ENCODE measurements at places on chromosomes 7 and 10.

GRCh38 chr7:138238734-138239659, 162.7 kb downstream of the AKR1D1 start:
- peak; percentile 51 for DNase-seq

DNA sequence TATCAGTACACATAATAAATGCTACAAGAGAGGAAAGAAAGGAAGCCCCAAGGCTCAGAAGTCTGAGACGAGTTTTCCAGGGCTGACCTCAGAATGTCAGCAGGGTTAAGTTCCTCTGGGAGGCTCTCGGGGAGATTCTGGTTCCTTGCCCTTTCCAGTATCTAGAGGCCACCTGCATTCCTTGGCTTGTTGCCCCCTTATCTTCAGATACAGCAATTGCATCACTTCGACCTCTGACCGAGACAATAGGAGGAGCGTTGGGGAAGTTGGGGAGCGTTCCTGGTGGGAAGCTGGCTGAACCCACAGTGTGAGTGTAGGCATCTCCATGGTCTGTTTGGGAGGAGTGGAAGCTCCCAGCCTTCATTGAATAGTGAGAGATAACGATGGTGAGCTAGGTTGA, 72.0 kb upstream of the MTPN start:
- no peak for DNase-seq

DNA sequence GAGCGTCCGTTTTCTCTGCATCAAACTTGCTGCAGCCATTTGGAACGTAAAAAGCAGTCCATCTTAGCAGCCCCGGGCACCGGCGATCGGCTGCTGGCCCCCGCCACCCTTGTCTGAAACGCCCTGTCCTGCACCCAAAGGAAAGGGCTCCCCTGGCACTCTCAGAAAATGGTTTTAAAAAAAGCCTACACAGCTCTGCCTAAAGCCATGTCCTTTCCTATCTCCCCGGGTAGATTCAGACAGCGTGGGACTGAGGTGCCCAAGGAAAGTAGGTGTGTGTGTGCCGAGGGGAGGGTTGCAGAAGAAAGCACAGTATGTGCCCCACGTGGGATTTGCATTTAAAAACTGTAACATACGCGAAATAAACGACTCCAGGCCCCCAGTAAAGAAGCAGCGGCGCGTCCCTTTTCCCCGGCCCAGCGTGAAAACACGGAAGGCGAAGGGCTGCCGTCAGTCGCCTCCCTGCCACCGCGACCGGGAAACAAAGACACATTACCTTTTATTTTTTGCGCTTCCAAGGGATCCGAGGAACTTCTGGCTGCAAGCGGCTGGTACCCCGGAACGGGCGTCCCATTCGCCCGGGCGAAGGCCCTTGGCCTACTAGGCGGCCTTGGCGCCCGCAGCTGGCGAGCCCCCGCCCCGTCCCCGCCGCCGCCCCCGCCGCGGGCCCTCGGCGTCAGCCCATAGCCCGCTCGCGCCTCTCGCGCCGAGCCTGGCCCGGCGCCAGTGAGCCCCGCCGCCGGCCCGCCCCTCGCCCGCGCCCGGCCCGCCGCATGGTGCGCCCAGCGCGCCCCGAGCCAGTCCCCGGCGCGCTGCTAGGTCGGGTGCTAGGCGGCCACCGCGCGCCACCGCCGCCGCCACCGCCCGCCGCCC, 304.6 kb downstream of the PRPF18 start:
- DNase-seq, result no peak

DNA sequence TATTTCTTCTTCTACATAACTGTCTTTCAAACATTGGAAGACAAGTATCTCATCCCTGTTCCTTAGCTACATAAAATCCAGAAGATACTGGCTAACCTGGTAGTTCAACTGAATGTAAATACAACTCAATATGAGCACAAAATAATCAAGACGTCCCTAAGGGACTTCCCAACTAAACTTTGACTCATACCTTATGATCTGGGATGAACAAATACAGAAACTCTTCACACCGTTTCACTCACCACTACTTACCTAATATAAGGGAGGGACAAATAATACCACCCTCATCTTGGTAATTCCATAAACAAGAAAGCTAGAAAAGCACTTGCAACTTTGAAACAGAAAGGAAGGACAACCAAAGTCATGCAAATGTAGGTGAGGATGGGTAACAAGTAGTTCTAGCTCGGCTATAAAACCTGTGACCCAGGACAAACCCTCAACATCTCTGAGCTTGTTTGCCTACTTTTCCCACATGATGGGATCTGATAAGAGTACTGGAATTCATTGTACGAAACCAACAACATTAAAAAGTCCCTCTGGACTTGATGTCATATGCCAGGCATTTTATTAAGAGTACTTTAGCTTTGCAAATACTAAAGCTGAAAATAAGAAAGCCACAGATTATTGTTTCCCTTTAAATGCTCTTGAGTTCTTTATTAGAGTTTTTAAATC, 121.9 kb downstream of the STRA8 start:
- no peak for DNase-seq

- no peak for DNase-seq
These were observed 114.7 kb upstream of the ADCY1 start for GRCh38 chr7:45459476-45459875.

GRCh38 chr7:116445447-116446211, 53.9 kb upstream of the CAV2 start:
- no peak for DNase-seq

DNA sequence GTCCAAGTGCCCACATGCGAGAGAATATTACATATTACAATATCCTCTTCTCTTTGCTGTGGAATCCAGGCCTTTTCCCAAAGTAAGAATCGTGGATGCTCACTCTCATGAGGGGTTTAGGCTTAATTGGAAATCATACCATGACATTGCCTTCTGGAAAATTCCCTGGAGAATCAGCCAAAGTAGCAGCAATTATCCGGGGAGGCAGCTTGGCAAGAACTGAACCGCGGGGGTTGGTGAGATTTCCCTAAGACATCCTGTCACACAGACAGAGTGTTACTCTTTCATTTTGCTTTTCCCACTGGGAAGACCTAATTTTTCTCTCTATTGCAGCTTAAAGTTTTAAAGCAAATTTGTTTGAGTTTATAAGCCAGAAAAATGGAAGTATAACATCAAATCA, 463.6 kb upstream of the DPP6 start:
- no peak for DNase-seq

DNA sequence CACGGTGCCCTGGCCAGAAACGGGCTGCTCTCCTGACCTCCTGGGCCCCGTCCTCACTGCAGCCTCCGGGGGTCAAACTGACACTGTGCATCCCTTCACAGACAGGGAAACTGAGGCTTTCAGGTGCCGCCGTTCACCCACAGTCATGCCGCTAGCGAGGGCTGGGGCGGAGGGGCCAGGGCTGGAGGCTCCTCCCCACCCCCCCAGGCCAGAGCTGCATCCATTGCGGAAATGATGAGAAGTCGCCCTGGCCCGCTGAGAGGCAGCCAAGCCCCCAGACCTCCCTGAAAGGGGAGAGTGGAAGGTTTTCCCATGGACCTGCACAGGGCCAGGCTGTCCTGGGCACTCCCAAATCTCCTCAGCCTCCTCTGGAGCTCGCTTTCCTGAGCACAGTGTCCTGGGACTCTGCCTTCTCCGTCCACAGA, 16.5 kb upstream of the INPP5A start:
- DNase-seq, result no peak

DNA sequence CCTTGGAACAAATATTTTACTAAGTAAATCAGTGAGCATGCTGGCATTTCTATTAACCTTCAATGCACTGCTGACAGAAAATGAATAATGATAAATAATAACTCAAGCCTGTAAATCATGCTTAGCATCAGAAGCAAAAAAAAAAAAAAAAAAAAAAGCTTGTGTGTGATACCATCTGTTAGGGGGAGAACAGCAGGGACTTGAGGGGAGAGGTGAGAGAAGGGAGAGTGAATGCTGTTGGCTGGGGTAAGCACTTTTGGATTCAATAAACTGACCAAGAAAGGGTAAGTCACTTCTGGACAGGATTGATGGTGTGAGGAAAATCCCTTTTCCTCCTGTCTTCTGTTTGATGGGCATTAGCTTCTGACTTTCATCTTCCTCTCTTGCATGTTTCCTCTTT, 996.4 kb downstream of the KCNMA1 start:
- DNase-seq, result no peak

- no peak for DNase-seq
These were observed 36.7 kb downstream of the BTBD16 start for GRCh38 chr10:122307669-122308416.

DNA sequence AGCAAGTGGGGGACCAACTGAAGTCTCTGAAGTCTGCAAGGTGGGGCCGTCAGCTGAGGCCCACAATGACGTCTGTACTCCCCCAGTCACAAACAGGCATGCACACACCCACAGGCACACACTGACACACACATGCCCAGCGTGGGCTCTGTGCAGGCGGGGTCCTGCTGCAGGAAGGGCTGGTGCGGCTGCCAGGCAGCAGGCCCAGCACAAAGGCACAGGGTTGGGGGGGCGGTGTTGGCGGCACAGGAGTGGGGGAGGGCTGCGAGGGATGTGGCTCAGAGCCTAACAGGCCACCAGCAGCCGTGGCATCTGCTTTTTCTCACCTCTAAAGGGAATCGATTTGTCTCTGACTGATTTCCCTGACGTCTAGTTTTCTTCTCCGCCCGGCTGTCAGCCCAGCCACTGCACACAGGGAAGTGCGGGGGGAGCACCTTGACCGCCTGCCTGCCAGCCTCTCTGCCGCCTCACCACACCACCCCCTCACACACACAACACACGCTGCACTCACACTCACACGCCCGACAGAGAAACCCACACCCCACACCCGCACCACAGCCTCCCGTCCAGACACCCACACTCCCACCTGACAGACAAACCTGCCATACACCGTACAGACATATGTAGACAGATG, 43.5 kb upstream of the ZMIZ1 start:
- peak; percentile 56 for DNase-seq

- no peak for DNase-seq
These were observed 830 bp downstream of the RAB18 start for GRCh38 chr10:27504808-27505460.

- no peak for DNase-seq
These were observed 1.9 kb upstream of the GAL3ST4 start for GRCh38 chr7:100170101-100170897.

DNA sequence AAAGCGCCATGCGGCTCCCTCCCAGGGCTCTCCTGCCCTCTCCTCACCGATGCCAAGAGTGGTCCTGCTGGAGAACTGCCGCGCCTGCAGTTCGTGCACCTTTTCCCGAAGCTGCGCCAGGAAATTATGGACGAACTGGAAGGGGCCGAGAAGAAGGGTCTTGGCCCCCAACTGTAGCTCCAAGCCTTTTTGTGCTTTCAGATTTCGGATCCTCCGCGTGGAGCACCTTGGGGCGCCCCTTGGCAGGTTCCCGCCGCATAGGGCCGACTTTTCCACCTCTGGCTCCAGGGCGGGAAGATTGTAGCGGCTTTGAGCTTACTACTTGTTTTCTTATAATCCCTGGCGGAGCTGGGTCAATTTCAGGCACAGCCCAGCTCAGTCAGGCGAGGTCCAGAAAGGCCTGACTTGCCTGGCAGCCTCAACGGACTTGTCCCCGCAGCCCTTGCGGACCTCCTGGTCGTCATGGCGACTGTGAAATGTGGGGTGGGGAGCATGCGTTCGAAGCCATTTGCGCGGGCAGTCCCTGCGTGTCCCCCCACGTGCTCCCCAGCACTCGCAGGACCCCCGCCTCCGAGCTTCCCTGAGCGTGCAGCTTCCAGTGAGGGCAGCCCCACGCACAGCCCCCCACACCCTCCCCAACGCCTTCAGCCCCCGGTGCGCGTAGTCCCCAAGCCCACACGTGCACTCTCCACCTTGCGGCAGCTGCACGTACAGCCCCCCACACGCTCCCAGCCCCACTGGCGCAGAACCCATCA, 129.9 kb downstream of the KBTBD2 start:
- DNase-seq, result peak; percentile 24

DNA sequence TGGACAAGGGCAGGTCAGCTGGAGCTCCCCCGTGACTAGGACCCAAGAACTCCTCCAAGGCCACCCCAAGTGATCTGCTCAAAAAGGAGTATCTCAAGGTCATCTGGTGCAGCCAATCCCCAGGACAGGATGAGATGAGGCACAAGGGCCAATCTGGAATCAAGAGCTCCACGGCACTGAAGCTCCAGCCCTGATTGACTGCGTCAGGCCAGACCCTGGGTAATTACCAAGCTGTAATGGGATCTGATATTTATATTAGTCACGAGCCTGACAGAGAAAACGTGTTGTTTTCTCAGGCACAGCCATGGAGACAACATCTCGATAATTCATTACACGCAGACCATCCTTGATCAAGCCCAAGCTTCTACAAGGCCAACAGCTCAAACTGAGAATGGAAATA, 4.2 kb downstream of the KCNMA1 start:
- DNase-seq, result no peak

- peak; percentile 17 for DNase-seq
These were observed 39.5 kb downstream of the NT5C2 start for GRCh38 chr10:103153302-103154197.

DNA sequence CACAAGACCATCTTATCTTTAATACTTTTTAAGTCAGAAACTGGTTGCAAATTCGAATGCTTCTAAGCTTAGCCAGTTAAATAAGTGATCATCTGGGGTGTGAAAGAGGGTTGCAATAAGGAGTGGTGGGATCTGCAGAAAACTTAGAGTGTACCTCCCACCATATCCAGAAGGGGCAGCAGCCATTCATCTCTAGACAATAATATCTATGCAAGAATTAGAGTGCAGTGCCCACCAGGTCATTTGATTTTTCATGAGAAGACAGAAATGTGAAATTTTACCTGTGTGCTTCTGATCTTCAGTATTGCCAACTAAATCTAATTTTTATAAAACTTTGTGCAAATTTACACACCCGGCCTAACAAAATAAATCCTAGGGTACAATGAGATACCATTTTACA, 127.2 kb upstream of the SP4 start:
- DNase-seq, result peak; percentile 50

DNA sequence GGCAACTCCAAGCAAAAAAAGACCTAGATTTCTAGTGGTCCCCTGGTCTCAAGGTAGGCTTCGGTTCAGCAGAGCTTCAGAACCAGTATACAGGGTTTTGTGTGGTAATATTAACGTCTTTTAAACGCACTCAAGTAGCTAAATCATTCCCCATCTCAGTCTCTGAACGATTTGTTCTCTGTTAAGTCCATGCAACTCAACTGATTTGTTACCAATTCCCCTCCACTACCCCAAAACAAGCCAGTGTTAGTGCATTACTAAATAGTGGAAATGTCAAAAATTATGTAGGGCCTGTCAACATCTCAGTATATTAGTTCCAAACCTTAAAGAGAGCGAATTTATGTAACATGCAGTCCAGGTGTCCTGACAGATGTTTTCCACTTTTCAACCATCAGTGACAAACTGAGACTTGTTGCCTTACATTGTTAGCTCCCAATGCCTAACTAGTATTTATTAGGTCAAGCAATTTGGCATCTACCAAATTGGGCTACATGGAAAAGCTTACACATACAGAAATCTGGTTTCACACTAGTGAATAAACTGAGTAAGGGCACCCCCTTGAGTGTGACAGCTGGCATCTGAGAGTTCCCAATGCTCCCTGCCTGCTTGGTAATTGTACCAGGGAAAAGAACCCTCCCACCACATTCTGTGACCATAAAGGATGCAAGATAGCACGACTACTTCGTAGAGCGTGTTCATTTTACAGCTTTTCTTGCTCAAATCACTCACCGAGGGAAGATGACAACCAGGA, 12.2 kb downstream of the HNRNPA2B1 start:
- DNase-seq, result peak; percentile 42

Measured in hematopoietic multipotent progenitor cell treated with erythropoietin and hydrocortisone succinate and interleukin-3 and kit ligand, for 4 days (in vitro differentiated cells).